Glomerular endothelial cell (primary cell): ENCODE measurements at places on chromosomes 1 and 21. TPM values are rescaled to one million over a fixed set of nuclear protein-coding genes. Genes with fewer than 3 reads are reported as not detected.

DNA sequence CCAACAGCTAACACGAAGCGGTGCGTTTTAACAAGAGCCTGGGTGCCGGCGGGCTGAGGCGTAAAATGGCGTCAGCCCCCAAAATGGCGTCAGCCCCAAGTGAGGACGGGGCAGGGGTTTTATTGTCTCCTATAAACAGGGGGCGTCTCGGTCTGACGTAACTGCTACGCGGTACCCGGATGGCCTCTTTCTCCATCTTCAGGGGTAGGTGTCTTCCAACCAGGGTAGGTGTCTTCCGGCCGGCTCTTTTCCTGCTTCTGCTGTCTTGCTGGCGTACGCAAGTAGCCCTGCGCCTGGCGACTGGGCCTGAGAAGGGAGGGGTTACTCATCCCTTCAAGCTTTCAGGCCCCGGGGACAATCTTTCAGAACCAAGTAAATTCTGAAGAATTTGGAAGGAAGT, 45.3 kb downstream of the LGR6 start:
- no peak for DNase-seq

DNA sequence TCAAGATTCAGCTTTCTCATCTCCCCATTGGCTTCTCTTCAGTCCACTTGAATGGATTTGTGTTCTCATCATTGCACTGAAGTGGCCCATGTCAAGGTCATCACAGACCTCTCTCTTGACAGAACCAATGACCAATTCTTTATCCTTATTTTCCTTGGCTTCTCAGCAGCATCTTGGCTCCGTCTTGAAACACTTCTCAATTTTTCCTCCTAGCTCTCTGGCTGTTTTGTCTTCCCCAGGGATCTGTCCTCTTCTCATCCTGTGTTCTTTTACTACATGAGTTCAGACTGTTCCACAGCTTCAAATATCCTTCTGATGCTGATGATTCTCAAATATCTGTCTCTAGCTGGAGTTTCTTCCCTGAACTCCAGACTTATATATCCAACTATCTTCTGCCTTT, 78.6 kb downstream of the COLGALT2 start:
- DNase-seq = no peak

DNA sequence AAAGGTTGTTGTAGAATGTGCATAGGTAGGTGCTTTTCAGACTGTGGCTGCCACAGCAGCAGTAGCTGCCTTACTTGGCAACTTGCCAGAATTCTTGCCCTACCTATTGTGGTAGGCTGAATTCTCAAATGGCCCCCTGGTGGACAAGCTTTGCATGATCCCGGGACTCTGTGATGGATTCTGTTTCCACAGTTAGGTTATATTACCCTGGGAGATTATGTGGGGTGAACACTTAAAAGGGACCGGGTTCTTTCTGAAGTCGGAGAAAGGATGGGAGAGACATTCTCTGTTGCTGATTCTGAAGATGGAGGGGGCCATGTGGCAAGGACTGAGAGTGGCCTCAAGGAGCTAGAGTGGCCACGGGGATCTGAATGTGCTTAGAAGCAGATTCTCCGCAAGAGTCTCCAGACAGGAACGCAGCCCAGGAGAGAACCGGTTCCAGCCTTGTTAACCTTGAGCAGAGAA, 32.1 kb upstream of the KCNE1 start:
- no peak for DNase-seq

DNA sequence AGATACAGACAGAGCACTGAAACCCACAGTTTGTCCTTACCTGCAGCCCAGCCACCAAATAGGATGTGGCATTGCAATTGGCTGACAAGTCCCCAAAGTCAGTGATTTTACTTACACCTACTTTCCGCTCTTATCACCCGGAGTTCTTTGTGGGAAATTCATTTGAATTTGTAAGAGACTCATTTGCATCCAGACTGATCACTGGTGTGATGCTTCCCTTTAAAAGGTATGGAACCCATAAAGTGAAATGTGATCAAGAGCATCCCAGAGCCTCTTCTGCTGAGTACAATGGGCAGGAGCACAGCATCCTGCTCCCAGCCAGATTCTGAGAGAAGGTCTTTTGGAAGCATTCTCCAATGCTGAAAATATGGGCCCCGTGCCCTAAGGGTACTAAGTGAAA, 161.4 kb downstream of the DAB1 start:
- DNase-seq = no peak

DNA sequence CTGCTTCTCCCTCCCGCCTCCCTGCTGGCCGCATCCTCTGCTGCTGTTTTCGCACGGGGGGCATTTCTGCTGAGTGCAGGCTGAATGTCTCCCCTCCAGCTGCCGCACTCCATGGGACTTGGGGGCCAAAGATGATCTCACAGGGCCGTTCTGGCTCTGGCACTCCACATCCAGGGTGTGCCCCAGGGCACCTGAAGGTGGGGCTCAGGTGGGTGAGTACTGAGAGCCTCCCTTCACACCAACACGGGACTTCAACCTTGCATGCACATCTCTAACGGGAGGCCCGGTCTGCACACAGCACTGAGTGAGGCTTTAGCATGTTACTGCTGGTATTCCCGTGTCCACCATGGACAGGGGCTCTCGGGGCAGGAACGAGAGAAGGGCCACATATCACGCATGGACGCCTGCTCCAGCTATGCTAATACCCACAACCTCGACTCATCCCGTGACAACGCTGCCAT, 88.9 kb downstream of the DMRTB1 start:
- no peak for DNase-seq

DNA sequence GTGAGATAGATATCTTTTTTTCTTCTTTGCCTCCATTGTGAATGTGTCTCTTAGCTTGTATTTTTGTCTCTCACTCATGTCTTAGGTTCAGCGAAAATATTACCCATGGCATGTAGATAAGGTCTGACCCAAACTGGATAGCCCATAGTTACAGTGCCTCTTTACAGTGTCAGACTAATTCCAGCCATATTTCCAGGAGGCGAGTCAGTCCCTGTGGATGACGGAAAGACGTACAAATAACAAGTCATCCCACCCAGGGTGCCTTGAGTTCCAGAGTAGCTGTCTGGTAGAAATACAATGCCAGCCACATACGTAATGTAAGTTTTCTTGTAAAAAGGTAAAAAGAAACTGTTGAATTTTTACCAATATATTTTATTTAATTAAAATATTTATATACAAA, 157.3 kb downstream of the ZNF281 start:
- DNase-seq = no peak

Gene DRAXIN
- 0.29 and 0.68 TPM in 2 replicates for total RNA-seq

Gene SLC9A1
- 64.3 and 112 TPM in 2 replicates for total RNA-seq

Gene ACOT11
- total RNA-seq = 0.93 and 1.2 TPM in 2 replicates

Gene ZNF593OS
- not detected in 2 replicates for total RNA-seq
